Stimulated activated CD4-positive, alpha-beta T cell treated with anti-CD3 and anti-CD28 coated beads, TNF-alpha, amount 100 ng/mL, for 48 hours (primary cell): ENCODE measurements at places on chromosomes 6 and 20.

GRCh38 chr20:19725814-19726525 lies 32.1 kb upstream of the RIN2 start:
- DNase-seq: no peak

GRCh38 chr6:90508753-90509152 lies 78.1 kb downstream of the MAP3K7 start:
- no peak for DNase-seq

DNA sequence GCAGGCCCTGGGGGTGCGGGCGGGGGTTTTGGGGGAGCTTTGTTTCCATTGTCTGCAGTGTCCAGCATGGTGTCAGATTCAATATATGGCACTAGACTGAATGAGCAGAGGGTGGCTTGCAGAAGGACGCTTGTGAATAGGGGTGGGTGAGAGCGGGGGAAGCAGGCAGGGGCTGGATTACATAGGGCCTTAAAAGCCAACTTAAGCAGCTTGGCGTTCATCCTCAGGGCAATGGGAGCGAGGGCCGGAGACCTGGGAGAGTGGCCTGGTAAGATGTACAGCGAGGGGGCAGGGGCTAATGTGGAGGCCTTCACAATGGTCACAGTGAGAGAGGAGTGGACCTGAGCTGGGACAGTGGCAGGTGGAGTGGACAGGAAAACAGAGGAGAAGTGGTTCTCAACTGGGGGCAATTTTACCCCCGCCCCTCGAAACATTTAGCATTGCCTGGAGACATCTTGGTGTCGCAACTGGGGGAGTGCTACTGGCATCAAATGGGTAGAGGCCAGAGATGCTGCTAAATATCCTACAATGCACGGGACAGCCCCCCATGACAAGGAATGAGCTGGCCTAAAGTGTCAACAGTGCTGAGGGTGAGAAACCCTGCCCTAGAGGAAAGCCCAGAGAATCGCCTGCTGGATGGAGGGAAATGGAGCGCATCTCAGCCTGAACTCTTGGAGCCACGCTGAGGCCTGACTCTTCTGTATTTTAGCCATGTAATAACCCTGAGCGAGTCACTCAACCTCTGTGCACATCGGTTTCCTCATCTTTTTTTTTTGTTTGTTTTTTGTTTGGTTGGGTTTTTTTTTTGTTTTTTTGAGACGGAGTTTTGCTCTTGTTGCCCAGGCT lies 15.1 kb upstream of the BAK1 start:
- no peak for DNase-seq

GRCh38 chr6:154689493-154690255 lies 43.5 kb upstream of the SCAF8 start:
- no peak for DNase-seq

DNA sequence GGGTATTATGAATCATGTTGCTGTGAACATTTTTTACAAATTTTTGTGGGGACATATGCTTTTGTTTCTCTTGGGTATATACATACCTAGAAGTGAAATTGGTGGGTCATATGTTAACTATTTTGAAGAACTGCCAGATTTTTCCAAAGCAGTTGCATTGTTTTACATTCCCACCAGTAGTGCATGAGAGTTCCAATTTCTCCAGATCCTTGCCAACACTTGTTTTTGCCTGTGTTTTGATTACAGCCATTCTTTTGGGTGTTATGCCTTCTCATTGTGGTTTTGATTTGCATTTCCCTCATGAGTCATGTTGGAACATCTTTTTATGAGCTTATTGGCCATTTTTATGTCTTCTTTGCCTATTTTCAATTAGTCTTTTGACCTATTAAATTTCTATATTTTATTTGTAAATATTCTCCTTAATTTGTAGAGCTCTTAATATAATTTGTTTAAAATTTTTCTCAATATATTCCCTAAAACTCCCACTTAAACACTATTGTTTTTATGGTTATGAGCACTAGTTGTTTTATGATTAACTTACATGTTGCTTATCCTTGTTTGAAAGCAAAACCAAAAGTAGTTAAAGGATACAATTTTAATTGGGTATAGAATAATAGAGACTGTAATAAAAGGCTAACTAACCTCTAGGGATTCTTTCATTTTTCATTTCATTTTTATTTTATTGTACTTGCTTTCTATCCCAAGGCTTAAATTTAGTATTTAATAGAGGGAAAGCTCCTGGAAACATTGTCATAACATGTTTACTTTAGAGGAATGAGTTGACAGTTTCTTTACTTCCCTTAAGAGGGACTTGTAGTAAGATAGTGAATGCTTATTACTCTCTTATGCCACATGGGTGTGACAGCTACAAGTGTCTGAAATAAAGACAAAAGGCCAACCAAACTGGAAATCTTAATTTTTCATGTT lies 5.5 kb downstream of the UBR2 start:
- DNase-seq: no peak

DNA sequence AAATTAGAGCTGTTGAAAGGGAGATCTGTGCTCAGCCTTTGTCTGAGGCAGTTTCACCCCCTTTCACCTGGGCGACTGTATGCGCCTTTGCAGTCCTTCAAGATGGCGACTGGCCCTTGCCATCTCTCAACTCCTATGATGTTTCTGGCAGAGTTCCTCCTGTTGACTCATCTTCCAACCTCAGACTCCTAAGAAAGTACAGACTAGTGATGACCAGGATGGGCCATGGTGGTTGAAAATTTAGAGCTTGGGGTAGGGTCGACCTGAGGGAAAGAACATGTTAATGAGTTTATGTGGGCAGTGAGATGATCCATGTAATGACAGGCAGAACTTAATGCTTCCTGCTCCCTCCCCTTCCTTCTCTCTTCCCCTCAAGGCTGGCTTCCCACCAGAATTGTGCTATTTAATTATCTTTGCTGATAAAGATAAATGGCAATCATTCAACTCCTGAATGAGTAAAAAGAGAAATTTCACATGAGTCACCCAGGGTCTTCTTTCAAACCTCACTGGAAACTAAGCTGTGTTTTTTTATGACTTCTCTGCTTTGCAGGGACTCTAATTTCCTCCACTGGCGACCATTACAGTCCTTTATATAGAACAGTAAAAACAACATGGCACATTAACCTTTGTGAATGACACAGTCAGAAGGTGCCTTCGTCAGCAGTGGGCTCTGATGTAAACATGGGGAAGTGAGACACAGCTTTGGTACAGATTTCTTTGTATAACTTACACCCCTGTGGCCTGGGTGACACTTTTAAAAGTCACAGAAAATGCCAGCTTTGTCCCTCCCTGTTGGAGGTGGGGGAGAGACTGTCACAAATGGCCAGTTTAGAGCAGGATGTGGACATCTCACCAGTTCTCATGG lies 103.5 kb downstream of the SCP2D1 start:
- DNase-seq: no peak

GRCh38 chr20:58619864-58620431 lies 31.1 kb upstream of the STX16 start:
- no peak for DNase-seq
